ENCODE measurements at places on chromosomes 12 and 14.

DNA sequence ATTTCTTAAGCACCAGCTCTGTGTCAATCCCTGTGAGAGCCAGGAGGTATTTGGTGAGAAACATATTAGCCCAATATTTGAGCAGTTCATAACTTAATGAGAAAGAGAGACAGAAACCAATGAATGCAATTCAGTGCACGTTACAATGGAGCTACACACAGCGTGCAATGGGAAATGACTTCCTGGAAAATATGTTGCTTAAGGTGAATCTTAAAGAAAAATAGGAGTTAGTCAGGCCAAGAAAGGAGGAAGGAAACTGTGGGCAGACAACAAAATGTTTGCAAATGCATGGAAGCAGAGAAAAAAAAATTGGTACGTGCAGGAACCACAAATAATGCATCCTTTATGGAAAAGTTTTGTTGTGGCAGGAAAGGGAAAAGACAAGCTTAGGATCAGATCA lies 481.7 kb downstream of the BCAT1 start:
- DNase-seq = no peak

DNA sequence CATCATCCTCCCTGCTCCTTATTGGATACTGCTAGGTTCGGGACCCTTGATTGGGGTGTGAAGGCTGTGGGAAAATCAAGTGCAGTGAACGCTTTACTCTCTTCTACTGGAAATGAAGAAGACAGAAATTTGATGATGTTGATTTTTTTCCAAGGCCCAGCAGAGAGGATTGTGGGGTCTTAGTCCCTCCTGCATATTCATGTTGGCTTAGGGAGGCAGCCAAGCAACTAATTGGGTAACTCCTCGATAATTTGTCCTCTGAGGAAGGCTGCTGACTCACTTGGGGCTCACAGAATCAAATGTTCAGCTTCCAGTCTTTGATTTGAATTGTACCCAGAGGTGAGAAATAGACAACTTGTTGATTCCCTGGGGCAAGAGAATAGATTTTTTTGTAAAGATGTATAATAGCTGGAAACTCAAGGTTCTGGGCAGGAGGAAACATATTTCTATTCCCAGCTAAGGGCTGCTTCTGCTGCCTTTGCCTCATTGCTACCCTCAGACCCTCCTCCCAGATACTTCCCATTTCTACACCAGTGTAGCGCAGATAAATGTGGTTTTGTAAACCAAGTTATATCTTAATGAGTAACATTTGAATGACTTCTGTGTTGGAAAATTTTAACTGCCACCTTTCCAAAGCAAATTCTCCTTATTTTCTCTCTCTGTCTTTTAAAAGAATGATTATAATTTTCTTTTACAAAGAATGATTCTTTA lies 21.7 kb downstream of the NEUROD4 start:
- DNase-seq = no peak

- no peak for DNase-seq
Measured at GRCh38 chr12:111076611-111077451, 156.5 kb upstream of the MYL2 start.

DNA sequence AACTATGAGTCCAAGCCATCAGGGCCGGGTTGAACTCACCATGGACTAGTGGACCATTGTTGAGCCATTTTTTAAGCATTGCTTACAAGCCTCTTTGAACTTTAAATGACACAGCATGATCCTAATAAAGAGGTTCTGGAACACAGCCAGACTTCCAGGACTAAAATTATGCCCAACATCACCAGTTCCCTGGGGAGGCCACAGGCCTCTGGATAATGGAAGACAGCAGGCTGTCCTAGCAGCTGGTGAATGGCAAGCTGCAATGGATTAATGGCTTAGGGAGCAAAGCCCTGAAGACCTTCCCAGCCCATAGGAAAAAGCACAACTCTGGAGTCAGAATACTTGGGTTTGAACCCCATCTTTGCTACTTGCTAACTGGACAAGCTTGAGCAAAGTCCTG lies 71.3 kb downstream of the FLRT2 start:
- DNase-seq = no peak

DNA sequence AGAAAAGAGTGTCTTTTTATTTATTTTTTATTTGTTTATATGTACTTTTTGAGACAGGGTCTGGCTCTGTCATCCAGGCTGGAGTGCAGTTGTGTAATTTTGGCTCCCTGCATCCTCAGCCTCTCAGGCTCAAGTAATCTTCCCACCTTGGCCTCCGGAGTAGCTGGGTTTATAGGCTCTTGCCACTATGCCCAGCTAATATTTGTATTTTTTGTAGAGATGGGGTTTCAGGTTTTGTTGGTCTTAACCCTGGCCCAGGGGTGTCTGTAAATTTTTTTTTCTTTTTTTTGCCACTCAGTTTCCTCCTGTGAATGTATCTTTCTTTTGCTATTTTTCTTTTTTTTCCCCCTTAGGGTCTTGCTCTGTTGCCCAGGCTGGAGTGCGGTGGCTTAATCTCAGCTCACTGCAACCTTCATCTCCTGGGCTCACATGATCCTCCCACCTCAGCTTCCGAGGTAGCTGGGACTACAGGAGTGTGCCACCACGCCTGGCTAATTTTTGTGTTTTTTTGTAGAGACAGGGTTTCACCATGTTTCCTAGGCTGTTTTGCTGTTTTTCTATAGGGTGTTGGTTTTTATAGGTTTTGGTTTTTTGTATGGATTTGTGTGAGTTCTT lies 11.0 kb downstream of the RCOR1 start:
- no peak for DNase-seq

DNA sequence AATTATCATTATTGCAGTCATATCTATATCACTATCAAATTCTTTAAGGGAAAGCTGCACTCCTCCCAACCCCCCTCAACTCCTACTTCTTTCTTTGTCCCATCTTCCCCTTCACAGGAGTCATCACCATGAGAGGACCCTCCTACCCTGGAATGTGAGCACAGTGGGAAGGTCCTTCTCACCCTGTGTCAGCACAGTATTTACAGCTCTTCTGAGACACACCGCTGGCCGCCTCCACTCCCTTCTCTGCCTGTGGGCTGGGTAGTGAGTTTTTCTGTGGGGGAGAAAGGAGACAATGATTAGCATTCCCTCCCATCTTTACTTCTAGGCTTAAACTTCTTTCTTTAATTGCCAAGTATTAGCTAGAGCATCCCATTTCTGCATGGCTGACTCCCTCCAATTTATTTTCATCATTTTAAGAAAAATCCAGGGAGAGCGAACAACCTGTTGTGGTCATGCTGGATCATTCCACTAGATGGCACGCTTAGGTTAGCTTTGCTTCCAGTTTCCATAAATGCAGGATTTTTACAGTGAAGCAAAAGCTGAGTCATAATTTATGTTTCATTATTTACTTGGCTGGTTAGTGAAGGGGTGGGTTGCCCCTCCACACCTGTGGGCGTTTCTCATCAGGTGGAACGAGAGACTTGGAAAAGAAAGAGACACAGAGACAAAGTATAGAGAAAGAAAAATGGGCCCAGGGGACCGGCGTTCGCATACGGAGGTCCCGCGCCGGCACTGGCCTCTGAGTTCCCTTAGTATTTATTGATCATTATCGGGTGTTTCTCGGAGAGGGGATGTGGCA lies 188.5 kb downstream of the ALX1 start:
- DNase-seq = no peak

GRCh38 chr14:33930439-33930838 lies 20.4 kb downstream of the EGLN3 start:
- DNase-seq = no peak

- DNase-seq = no peak
Measured at GRCh38 chr12:14576896-14577295, 9.2 kb upstream of the PLBD1 start.

GRCh38 chr14:30982533-30982932 lies 42.9 kb upstream of the AP4S1 start:
- no peak for DNase-seq

DNA sequence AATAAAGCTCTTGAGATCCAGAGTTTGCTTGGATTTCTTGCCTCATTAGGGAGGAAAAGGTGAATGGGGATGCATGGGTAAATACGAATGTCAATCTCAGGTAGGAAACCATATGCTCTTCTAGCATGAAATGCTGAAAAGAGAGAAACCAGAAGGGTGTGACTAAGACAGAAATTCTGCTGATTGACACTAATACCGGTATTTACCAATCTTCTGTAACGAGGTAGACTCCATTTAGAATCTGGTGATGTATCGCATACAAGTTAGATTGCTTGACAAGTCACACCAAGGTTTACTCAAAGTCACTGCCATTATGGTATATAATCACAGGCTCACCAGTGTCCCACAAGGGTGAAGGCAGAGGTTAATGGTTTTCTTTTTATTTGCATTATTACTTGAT lies 337.9 kb downstream of the NRXN3 start:
- DNase-seq = no peak

DNA sequence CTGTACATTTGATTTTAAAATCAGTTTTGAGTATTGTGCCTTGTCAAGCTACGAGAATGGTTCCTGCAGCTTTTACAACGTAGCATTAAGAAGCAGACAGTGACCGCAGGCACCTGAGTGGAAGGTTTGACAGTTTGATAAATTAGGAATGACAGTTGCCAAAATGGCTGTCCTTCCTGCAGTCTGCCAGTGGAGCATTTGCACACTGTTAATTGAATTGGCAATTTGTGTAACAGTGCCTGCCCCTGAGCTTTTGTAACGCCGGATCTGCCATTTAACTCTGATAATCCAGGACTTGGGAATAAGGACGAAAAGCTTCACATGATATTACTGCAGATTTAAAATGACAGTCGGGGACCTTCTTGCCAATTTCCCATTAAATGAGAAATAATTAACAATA lies 385.3 kb downstream of the NPAS3 start:
- DNase-seq = no peak

DNA sequence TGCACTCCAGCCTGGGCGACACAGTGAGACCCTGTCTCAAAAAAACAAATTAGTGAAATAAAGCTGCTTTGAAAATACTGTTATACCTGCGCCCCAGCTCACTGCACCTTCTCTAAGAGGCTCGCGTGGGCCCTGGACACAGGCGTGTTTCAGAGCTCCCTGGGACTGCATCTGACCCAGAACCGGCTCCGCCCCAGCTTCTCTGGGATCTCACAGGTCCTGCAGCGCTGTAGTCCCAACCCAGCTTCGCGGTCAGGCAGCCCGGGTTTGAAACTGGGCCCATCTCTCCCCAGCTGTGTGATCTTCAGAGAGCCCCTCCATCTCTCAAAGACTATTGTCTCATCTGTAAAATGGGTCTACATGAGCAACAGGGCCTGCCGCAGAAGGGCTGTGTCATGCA lies 7.5 kb downstream of the RIMBP2 start:
- no peak for DNase-seq

DNA sequence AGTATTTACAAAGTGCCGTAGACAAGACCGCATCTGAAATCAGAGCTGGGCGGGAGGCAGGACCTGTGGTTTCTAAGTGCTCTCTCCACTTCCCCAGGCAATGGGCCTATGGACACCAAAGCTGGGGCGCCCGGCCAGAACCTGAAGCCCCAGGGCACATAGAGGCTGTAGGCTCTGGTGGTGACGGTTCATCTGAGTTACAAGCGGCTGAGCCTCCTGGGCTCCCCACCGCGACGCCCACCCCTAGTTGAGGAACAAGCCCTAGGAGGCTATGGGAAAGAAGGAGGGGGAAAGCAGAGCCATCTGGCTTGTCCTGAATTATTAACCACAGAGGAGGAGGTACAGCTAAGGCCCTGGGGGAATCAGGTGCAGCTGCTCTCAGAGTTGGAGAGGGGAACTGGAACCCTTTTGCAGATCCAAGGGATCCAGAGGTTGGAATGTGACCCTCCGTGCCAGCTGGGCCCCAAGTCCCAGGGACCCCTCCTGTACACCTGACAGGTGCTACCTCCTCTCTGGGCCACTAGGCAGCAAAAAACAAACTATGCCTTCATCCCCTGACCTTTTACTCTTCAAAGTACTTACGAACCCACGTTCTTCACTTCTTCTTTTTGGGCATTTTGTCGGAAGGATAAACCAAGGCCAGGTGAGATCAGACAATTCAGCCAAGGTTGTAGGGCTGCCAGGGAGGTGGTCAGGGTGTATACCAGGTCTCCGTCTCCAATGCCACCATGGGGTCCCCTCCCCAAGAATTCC lies 77.2 kb downstream of the ARL6IP4 start:
- no peak for DNase-seq

GRCh38 chr12:121144416-121144914 lies 11.8 kb downstream of the P2RX7 start:
- DNase-seq = peak; percentile 25

- no peak for DNase-seq
Measured at GRCh38 chr14:41289025-41289424, 317.7 kb upstream of the LRFN5 start.

- DNase-seq = no peak
Measured at GRCh38 chr14:74029136-74029535, 10.0 kb downstream of the BBOF1 start.

DNA sequence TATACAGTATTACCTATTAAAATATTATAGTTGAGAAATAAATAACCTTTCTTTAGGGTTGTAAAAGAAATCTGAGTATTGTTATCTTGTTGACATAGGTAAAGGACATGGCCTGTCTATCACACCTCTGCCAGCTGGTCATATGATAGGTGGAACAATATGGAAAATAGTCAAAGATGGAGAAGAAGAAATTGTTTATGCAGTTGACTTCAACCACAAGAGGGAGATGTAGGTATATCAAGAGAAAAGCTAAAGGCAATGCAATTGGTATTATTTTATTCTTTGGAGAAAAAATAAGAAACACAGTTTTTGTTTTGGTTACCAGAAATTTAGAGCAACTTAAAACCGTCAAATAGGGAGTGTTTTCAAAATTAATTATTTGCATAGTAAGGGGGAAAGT lies 13.5 kb downstream of the CPSF2 start:
- no peak for DNase-seq

GRCh38 chr12:32205731-32206130 lies 99.1 kb downstream of the BICD1 start:
- no peak for DNase-seq

DNA sequence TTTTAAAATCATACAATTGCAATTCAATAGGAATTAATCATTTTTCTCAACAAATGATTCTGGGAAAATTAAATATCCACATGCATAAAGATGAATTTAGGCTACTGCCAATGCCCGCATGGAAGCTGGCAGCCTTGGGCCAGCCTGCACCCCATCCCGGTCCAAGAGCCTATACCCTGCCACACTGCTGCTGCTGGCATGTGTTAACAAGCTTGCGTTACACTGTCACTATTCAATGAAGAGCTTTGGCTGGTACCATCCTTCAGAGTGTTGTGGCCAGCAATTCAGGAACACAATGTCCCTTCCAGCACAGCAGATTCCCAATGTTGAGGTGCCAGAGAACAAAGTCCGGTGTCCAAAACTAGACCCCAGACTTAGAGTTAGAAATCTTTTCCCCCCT lies 13.6 kb upstream of the TAS2R14 start:
- DNase-seq = no peak

GRCh38 chr12:67661311-67662021 lies 12.9 kb downstream of the DYRK2 start:
- no peak for DNase-seq
